Muscle of back (tissue), 13 donors: ENCODE measurements at places on chromosomes 2 and 18. TPM values are rescaled to one million over a fixed set of nuclear protein-coding genes. Genes with fewer than 3 reads are reported as not detected.
A peak's percentile ranks its signal among the peaks of the same experiment; 100 is the strongest.

GRCh38 chr2:167509586-167509985 lies 621.3 kb downstream of the XIRP2 start:
- peak; percentile 38 for DNase-seq

DNA sequence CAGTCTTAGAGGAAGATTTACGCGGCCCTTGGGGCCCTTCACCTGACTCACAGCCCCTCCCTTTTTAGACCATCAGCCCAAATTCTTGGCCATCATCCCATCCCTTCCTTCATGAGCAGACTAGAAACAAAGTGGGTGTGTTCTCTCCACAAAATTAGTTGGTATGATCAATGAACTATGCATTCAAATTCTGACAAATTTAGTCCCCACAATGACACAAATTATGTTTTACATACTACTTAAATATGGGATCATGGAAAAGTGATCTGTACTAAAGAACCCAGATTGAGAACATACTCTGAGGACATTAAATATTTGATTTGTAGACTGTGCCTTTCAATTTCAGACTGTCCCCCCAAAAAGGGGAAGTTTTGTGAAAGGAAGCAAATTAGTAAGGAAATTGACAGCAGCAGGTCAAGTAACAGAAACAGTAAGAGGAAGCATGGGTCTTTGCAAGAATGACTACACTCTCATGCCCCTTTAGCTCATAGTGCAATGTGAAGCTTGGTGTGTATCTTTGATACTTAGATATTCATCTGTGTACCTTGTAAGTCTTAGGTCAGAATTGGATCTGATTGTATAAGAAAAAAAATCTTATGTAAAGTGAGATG lies 2.2 kb upstream of the MAPRE2 start:
- no peak for DNase-seq

GRCh38 chr18:58394602-58395425 lies 234.1 kb downstream of the ALPK2 start:
- DNase-seq = no peak

GRCh38 chr18:40531051-40531450 lies 1424.0 kb upstream of the PIK3C3 start:
- DNase-seq = peak; percentile 24

GRCh38 chr2:197599285-197599965 lies 76.0 kb downstream of the RFTN2 start:
- DNase-seq = no peak

GRCh38 chr18:48567388-48567787 lies 28.6 kb downstream of the CTIF start:
- DNase-seq = no peak

BMP10 gene
- not detected for polyA plus RNA-seq

- peak; percentile 46 for DNase-seq
These were observed 32.6 kb upstream of the PPP3R1 start for GRCh38 chr2:68284896-68285295.

- DNase-seq = no peak
These were observed 35.5 kb upstream of the KIDINS220 start for GRCh38 chr2:8872821-8873432.

DNA sequence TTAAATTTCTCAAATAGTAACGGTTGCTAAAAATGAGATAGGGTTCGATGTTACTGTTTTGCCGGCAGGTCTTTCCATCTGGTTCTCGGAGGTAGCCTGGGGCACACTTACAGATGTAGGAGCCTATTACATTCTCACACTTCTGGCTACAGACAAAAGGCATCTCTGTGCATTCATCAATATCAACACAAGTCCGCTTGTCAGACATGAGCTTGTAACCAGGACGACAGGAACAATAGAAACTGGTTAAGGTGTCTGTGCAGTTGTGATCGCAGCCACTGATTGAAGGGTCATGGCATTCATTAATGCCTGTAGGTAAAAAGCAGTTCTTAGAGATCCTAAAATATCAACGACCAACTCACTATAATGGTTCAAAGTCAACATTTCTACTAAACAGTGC lies 116.3 kb downstream of the DHRS9 start:
- DNase-seq = no peak

AQP12B gene
- polyA plus RNA-seq = 0.32 TPM

EPHA4 gene
- 11.3 TPM for polyA plus RNA-seq

SOX11 gene
- polyA plus RNA-seq = 35.4 TPM

TP53I3 gene
- polyA plus RNA-seq = 43.2 TPM

DNA sequence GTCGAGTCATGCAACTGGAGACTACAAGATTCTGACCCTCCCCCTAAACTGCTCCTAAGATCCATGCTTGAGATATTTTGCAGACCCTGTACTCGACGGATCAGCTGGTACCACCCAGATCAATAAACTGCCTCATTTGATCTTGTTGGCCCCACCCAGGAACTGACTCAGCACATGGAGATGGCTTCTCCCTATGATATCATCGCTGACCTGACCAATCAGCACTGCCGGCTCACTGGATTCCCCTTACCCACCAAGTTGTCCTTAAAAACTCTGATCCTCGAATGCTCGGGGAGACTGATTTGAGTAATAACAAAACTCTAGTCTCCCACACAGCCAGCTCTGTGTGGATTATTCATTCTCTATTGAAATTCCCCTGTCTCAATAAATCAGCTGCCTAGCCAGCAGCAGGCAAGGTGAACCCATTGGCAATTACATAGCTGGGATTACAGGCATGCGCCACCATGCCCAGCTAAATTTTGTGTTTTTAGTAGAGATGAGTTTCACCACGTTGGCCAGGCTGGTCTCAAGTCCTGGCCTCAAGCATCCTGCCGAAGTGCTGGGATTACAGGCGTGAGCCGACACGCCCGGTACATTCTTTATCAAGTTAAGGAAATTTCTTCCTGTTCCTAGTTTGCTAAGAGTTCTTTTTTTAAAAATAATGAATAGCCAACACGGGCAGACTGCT lies 43.6 kb downstream of the VPS54 start:
- DNase-seq = no peak

DNA sequence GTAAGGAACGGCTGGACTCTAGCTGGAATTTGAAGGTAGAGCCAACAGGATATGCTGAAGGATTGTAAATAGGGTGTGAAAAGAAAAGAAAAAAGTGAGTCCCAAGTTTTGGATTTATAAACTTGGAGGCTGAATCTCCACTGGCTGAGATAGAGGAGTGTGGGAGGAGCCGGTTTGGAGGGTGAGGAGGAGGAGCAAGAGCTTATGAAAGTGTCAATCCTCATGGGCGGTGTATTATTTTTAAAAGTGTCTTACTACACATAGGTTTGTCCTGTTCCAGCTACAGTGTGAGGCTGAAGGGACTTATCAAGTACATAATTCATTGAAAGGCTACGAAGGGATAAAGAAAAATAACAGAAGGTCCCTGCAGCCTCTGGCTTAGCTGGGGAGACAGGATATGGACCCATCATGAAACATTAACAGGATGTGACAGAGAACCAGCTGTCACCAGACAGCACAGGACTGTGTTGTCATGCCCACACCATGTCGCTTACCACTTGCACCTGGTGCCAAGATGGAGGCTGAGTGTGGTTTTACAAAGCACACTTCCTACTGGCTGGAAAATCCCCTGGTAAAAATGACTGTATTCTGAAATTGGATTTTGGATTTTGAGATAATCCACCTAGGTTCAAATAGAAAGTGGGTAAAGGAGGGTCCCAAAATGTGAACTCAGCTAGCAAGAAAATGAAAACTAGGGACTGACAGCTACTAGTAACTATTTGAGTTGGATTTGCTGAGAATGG lies 2.5 kb upstream of the MREG start:
- no peak for DNase-seq

DNA sequence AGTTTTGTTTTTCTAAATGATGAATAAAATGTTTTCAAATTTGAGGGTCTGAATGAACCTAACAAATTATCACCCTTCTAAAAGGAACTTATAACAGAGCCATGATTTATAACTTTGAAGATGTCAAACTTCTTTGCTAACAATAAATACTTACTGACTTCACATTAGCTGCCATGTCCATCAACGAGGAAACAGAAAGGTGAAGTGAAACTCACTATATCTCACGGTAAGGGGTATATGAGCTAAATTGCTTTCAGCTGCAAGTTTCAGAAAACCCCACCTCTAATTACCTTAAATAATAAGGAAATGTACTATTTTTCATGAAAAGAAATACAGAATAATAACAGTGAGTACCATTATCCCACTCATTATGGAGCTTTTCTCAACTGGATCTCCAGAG lies 350.8 kb upstream of the NT5C1B start:
- no peak for DNase-seq

DNA sequence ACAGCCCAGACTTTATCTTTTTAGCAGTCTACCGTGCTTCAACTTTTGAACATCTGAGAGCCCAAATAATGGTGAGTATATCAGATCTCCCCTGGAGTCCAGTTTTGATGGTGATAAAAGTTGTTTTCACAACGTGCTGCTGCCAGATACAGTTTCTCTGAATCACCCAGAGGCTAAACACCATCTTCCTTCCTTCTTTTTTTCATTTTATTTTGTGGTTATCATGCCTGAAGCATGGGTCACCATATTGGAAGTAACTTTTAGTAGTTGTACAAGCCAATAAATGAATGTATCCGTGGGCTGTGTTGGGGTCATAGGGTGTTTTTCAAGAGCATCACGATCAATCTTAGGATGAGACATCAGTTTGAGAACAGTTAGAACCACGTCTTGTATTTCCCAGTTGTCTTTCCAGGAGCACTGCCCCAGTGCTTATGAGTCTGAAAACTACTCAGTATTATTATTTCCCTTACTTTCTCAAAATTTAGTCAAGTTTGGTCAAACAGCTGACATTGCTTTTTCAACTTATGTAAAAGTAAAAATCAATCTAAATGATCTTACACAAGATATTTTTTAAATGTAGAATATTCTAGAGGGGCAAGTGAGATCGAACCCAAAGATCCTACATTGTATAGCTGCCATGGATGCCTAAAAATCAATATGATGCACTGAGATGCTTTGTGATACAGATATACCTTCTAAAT lies 311.4 kb downstream of the CTNNA2 start:
- no peak for DNase-seq

DNA sequence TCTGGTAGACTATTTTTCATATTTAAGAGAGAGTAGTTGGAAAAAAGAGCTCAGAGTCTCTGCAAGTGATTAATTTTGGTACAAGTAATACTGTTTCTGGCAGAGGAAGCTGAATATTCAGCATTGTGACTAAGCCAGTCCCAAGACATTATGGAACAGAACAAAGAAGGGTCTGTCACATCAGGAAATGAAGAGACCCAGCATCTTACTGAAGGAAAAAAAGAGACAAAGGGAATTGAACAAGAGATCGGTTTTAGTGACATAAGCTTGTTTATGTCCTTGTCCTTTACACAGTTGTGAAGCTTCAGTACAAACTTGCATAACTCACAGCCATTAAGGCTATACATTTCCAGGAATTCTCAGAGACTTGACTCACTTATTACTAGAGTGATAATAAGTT lies 568.5 kb upstream of the SLC8A1 start:
- peak; percentile 53 for DNase-seq

DNA sequence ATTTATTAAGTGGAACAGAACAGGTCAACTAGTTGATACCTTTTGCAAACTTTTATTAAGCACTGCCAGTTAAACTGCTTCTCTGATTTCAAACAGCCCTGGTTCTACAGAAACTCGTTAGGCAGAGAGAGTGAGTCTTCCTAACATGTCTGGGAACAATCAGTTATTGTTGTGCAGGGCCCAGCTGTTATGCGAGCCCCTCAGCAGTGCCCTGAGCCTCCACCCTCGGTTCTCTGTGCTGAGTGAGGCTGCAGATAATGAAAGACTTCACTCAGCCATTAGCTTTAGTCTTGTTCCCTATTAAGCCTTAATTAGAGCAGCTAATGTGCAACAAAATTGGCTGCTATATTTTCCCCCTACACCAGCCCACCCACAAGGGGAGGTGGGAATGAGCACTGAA lies 39.6 kb downstream of the KCTD18 start:
- DNase-seq = no peak

DNA sequence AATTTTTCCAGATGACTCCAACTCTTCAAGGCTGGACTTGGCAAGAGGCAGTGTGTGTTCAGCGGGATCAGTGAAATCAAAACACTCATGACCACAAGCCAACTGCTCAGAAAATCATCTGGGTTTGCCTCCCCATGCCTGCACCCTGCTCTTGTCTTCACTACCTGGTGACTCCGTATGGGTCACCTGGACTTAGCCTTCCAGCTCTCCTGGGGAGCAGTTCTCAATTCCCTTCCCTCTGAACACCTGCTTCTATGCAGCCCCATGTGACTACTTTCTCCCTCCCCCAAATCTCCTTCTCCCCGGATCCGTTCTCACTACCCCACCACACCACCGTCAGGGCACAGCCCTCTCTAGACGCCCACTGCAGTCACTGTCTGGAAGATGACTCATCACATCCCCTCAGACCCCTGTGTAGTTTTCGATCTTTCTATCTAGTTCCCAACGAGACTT lies 130.2 kb upstream of the ID2 start:
- DNase-seq = no peak

GRCh38 chr2:105746177-105747080 lies 1.7 kb downstream of the NCK2 start:
- no peak for DNase-seq

GRCh38 chr2:168727904-168728470 lies 74.5 kb upstream of the NOSTRIN start:
- DNase-seq = no peak

- DNase-seq = no peak
These were observed 20.4 kb upstream of the SANBR start for GRCh38 chr2:61045226-61045625.

KIF5C gene
- 2.0 TPM for polyA plus RNA-seq

- no peak for DNase-seq
These were observed 86.7 kb downstream of the LONRF2 start for GRCh38 chr2:100235581-100235980.

GRCh38 chr2:12066986-12067385 lies 320.6 kb downstream of the LPIN1 start:
- no peak for DNase-seq

DNA sequence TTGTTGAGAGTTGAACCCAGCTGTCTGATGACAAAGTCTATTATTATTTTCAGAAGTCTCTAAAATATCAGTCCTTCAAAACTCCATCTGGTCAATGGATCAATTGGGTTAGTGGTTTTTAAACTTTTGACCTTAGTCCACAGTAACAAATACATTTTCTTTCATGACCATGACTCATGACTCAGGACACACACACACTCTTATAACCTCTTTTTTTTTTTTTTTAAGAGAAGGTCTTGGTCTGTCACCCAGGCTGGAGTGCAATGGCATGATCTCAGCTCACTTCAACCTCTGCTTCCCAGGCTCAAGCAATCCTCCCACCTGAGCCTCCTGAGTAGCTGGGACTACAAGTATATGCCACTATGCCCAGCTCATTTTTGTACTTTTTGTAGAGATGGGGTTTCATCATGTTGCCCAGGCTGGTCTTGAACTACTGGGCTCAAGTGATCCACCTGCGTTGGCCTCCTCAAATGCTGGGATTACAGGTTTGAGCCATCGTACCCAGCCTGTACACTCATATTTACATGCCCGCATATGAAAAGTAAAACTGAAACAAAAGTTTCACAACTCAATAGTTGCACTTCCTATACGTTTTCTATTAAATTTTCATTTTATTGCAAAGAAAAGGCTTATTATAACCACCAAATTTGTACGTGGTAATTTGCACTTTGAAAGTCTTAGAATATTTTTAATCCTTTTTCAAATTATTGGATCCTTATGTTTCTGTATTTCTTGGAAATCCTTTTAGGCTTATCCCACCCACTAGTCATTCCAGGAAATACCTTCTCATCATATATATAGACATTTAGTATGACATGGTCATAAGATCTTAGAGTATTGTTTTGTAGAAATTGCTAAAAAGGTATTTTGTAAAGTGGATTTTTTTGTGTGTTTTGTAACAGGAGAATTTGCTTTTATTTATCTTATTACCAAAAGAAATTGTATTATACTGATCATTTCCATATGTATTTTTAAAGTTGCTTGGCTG lies 199.0 kb downstream of the LPIN1 start:
- DNase-seq = no peak
